ENCODE measurements at places on chromosomes 1 and 21.
A peak's percentile ranks its signal among the peaks of the same experiment; 100 is the strongest.

DNA sequence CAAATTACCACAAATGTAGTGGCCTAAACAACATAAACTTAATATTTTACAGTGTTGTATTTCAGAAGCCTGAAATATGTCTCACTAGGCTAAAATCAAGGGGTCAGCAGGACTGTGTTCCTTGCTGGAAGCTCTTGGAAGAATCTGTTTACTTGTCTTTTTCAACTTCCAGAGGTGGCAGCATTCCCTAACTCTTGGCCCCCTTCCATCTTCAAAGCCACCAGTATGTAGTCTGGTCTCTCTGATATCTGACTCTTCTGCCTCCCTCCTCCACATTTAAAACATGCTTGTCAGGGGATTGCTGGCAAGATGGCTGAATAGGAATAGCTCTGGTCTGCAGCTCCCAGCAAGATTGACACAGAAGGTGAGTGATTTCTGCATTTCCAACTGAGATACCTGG lies 567.5 kb downstream of the PLA2G4A start:
- peak; percentile 40 for DNase-seq

DNA sequence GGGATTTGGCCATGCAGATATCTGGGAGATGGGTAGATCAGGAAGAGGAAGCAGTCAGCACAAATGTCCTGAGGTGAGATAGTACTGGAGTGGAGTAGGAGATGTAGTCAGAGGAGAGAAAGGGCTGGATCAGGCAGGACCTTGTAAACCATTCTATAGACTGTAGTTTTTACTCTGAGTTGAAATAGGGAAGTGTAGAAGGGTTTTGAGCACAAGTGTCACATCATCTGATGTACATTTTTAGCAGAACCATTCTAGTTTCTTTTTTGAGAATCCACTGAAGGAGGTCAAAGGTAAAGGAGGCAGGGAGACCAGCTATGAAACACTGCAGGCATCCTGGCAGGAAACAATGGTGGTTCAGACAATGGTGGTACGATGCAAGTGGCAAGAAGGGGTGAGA lies 194.6 kb upstream of the RRP15 start:
- DNase-seq, result no peak

- DNase-seq, result no peak
Measured at GRCh38 chr1:31482482-31483011, 69.5 kb downstream of the SERINC2 start.

GRCh38 chr1:114328361-114328904 lies 174.8 kb upstream of the SYT6 start:
- DNase-seq, result no peak

- no peak for DNase-seq
Measured at GRCh38 chr1:2832506-2833453, 31.3 kb upstream of the TTC34 start.

GRCh38 chr1:67860776-67861175 lies 27.5 kb upstream of the GNG12 start:
- no peak for DNase-seq

DNA sequence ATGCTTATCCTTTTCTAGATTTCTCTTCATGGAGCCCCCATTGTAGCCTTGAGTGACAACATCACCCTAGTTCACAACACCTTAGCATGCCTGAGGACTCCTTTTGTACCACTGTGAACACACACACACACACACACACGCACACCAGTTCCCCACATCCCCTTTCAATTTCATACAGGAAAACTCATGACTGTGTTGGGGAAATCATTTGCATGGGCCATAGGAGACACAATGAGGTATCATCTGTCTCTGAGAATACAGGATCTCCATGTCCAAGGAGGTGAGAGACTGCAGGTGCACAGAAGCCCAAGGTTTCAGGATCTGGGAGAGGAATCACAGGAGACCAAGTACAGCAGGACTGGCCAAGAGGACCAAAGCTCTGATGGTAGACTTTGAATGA lies 119.7 kb downstream of the TPTE start:
- DNase-seq, result no peak

DNA sequence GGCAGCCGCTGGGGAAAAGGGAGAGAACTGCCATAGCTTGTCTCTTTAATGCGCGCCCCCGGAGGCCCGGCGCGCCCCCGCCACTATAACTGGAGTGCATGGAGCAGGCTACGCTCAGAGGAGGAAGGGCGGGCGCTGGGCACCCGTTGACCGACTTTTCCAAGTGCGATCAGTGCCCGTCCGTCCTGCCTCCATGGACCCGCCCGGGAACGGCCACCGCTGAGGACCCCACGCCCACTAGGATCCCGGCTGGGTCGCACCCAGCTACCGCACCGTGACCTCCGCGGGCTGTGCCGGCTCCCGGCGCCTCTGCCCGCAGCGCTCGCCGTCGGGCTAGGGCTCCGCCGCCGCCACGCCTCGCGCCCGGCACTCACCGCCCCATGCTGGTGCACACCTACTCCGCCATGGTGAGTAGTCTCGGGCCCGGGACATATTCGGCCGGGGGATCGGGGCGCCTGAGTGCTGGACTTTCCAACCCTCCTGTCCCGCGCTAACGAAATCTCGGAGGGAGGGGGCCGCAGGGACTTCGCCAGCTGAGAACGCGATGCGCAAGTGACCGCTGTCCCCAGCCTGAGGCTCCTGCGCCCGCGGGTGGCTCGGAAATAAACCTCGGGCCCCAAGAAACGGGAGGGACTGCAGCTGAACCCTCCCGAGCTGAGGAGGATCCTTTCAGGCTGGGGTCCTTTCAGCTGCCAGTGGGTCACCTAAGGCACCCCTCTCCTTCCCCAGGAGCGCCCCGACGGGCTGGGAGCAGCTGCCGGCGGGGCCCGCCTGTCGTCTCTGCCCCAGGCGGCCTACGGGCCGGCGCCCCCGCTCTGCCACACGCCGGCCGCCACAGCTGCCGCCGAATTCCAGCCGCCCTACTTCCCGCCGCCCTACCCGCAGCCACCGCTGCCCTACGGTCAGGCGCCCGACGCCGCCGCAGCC lies at the start of gene TFAP2E:
Gene TFAP2E (plus strand): TSS at position 117 of the 927 bp plus-strand sequence. CDS start 264 bp downstream, at position 381.
- DNase-seq, result peak; percentile 46

- no peak for DNase-seq
Measured at GRCh38 chr1:163013826-163014600, 55.1 kb upstream of the RGS4 start.

GRCh38 chr21:46119637-46120271 lies 21.8 kb downstream of the COL6A2 start:
- no peak for DNase-seq

DNA sequence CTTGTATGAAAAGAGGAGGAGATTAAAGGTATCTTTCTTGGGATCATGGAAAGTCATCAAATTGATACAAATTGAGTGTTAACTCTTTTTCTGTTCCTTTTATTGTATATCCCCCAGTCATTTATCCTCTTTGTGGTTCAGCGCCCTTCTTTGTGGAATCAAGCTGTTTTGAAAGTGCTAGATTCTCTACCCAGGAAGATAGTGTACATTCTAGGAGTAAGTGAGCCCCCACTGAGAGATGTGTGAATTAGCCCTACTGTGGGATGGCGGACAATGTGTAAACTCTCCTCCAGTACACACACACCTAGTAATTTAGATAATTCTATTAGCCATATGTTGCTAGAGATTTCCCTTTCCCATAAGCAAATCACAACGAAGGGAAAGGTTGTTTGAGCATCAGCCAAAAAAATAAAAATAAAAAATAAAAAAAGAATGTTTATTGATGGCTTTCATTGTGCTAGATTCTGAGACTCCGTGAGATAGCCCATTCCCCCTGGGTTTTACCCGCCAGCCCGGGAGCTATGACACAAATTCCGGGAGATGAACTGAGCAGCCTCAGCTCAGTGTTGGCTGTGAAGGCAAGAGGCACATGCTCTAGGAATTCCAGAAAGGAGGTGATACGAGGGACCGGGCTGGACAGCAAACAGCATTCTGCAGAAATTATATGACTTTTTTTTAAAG lies 378.4 kb upstream of the RUNX1 start:
- DNase-seq, result no peak

- DNase-seq, result no peak
Measured at GRCh38 chr1:11132563-11133293, 33.1 kb upstream of the EXOSC10 start.

- peak; percentile 23 for DNase-seq
Measured at GRCh38 chr1:170765712-170766330, 101.9 kb downstream of the PRRX1 start.

GRCh38 chr1:192747943-192748342 lies 60.9 kb upstream of the RGS2 start:
- DNase-seq, result peak; percentile 57

DNA sequence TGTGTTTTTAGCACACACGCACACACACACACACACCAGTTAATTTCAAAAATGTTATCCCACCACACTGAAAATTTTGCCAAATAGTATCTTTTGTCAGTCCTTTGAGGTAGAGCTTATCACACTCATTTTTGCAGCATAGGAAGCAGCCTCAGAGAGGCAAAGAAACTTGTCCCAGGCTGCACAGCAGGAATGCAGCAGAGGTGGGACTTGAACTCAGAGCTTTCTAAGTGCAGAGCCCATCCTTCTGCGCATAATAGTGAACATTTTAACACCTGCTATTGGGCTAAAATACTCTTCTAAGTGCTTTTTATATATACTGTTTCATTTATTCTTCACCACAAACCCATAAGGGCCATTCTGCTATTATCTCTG lies 15.0 kb downstream of the FHAD1 start:
- DNase-seq, result no peak

- no peak for DNase-seq
Measured at GRCh38 chr1:19112891-19113696, 97.0 kb downstream of the UBR4 start.

DNA sequence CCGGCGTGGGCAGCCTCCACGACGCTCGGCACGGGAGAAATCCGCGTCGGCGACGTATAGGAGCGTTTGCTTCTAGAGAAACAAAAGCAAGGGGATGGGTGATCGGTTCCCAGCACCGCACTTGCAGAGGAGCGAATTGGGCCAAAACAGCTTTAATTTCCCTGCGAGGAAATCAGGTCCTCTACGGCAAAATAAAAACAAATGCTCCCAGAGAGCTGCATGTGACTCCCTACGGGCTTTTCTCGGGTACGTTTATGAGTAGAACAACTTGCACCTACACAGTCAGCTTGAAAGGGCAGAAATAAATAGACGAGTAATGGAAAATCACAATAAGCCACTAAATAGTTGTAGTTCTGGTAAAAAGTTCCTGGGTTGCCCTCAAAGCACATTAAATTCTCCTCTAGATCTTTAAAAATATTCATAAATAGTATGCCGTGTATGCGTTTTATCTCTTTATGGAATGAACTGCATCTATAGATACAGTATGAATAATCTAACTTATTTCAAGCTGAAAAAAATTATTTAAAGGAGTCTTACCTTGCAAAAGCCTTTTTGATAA lies 1.2 kb downstream of the NHLH2 start:
- DNase-seq, result peak; percentile 10

GRCh38 chr1:2382621-2383361 lies 8.6 kb downstream of the MORN1 start:
- DNase-seq, result peak; percentile 47

GRCh38 chr1:116767782-116768382 lies 13.7 kb downstream of the CD2 start:
- DNase-seq, result no peak

DNA sequence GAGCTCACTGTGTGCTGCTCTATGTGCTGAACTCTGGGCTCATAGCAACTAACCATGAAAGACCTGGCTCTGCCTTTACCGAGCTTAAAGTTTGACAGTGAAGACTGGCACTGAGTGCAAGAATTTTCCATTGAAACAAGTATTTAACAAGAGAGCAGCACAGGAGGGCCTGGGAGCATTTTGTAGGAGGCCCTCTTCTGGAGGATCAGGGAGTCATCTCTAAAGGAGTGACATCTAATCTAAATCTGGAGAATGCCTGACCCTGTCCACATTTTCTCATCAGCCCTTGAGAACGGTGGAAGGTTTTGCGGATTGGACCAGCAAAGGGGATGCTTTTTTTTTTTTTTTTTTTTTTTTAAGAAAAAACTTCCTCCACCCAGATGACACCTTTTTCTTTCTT lies 150.8 kb downstream of the ROR1 start:
- DNase-seq, result no peak

- peak; percentile 55 for DNase-seq
Measured at GRCh38 chr21:33036430-33037162, 10.9 kb downstream of the OLIG2 start.

DNA sequence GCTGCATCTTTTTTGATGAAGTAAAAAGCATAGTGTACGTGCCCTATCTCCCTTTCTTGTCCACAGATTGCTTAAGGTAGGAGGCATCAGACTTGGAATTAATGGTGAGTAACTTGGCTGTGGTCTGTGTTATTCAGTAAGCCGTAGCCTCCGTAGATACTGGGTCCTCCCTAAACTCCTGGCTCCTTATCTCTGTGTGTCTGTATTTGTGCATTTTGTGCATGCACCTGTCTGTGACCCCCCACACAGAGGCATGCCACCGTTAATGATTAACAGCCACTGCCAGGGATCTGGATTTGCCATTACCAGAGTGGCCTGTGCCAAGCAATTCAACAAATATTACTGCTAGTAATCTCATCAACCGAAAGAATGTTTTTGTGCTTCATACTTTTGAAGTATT lies 31.9 kb downstream of the MAP3K21 start:
- DNase-seq, result no peak

- DNase-seq, result peak; percentile 67
Measured at GRCh38 chr1:89633248-89633799, 404 bp downstream of the LRRC8C start.

DNA sequence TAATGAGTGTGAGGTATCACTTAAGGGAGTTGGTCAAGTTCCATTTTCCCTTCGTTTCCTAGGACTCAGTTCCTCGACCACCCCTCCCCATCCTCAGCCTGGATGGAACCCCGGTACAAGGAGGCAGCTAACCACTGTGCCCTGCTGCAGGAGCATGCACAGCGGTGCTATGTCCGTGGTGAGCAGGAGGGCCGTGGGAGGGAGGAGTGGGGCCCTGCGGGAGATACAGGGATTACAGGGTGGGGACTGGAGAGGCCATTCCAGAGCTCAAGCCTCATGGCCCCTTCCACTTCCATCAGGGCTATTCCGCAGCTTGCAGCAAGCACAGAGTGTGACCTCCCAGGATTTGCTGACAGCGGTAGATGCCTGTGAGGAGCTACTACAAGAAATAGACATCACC lies 25.8 kb downstream of the HYI start:
- no peak for DNase-seq

DNA sequence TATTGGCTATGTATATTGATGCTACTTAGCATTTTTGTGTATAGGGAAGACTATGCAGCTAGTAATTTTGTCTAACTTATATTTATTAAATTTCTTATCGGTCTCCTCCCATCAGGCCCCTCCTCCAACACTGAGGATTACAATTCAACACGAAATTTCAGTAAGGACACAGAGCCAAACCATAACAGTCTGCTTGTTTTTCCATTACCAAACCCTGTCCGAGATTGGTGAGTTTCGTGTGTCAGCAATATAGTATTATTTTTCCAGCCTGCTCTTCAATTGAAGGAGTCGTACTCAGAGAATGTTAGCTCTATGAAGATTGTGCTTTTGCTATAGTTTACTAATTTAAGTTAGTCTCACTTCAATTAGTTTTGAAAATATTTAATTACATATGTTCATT lies 1495.3 kb downstream of the MRPL39 start:
- no peak for DNase-seq

DNA sequence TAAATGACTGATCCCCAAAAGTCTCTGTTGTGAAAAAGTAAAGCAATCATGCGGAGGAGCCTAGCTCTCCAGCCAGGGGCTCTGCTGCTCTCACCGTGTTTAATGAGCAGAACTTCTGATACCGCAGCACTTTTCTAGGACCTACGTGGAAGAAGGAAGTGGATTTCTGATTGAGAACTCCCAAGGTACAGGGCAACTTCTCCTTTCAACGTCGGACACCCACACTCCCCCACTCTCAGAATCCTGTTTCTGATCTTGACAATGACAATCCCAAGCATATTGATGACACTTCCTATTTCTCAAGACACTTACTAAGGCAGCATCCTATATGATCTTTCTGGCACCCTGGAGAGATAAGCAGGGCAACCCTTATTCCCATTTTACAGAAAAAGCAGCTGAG lies 78.4 kb downstream of the PROX1 start:
- DNase-seq, result no peak

GRCh38 chr21:37043818-37044217 lies 29.1 kb downstream of the PIGP start:
- DNase-seq, result no peak

Data from mesenchymal stem cell (in vitro differentiated cells and primary cell).